CD4-positive, alpha-beta T cell treated with Interleukin-6 at 100 ng/mL for 8 hours (primary cell): ENCODE measurements at places on chromosomes 5 and 9.

DNA sequence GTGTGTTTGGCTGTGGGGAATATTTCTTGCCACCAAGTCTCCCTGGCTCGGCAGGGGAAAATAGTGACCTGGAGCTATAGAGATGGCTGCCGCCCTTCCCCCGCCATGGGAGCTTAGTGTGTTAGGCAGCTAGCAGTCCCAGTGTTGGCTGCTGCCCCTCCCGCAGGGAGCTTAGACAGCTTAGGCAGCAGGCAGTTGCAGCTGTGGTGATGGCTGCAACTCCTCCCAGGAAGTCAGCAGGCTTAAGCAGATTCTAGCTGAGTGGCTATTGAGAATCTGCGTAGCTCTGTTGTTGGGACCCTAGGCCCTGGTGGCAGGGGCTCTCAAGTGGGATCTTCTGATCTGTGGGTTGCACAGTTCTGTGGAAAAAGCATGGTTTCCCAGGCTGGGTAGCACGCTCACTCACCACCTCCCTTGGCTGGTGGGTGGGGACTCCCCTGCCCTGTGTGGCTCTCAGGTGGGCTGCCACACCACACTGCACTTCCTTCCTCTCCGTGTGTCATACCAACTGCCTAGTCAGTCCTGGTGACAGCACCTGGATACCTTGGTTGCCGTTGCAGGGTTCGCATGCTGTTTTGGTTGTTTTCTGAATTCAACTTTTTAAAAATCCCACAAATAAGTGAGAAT is 9.3 kb downstream of the OR1N2 start:
- DNase-seq = no peak

GRCh38 chr5:128714551-128714950 is 176.5 kb upstream of the FBN2 start:
- DNase-seq = no peak

DNA sequence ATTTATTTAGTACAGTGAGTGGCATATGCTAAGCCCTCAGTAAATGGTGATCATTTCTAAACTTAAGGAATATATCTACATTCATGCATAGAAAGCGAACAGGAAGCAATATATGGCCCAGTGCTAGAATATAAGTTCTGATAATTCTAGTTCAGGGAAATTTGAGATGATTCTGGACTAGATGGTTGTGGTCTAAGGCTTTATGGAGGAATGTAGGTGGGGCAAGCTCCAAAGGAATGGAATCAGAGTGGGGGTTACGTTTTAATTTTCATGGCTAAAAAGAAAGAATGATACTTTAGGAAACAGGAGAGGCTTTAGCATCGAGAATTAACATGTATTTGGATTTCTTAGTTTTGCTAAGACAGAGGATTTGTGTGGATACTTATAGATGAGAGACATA is 56.1 kb downstream of the MTREX start:
- DNase-seq = no peak

DNA sequence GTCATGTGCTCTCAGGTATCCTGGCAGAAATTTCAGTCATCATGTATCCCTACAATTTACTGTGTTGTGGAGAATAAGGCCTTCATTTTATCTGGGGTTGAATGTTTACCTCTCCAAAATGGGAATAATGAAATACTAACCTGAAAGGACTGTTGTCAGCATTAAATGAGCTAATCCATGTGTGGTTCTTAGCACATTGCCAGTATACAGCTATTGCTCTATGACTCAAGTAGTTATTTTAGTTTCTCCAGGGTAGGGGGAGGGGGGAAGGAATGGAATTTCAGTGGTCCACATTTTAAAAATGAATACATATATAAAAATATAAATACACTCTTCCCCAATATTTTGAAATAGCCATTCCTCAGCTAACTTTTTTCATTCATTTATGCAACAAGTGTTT is 3.5 kb downstream of the PAM start:
- no peak for DNase-seq

- DNase-seq = no peak
These were observed 220.9 kb downstream of the ACTL7B start for GRCh38 chr9:108634672-108635462.

GRCh38 chr5:152066784-152067183 is 142.1 kb upstream of the GLRA1 start:
- no peak for DNase-seq

DNA sequence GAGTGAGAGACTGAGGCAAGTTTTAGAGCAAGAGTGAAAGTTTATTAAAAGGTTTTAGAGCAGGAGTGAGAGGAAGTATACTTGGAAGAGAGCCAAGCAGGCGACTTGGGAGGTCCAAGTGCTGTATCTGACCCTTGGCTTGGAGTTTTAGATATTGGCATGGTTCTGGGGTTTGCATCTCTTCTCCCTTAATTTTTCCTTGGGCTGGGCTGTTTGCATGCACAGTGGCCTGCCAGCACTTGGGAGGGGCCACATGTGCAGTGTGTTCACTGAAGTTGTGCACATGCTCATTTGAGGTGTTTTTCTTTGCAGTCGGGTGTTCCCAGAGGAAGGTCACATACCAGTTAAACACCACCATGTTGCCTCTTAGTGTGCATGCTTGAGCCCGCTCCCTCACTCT is 464.1 kb downstream of the DMRT2 start:
- no peak for DNase-seq

GRCh38 chr9:114077162-114077837 is 800 bp downstream of the AMBP start:
- no peak for DNase-seq

GRCh38 chr9:71879644-71880174 is 31.3 kb downstream of the ABHD17B start:
- DNase-seq = no peak

DNA sequence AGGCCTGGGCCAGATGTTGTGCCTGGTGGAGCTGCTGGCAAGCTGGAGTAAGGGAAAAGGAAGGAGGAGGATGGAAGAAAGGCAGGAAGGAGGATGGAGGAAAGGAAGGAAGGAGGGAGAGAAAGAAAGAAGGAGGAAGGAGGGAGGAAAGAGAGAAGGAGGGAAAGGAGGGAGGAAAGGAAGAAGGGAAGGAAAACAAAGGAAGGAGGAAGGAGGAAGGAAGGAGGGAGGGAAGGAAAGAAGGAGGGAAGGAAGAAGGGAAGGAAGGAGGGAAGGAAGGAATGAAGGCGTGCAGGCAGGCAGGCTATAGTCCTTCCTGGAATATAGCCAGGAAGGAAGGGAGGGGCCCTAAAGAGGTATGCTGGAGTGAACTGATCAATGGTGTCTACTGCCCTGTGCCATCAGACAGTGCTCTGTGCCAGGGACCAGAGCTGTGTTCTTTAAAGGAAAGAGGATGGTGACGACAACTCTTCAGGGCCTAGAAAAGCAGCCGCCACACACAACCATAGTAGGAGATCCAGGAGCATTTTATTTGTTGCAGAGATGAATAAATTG is 61.4 kb upstream of the UBTD2 start:
- DNase-seq = no peak

GRCh38 chr9:34385561-34386230 is 9.0 kb upstream of the MYORG start:
- DNase-seq = no peak

DNA sequence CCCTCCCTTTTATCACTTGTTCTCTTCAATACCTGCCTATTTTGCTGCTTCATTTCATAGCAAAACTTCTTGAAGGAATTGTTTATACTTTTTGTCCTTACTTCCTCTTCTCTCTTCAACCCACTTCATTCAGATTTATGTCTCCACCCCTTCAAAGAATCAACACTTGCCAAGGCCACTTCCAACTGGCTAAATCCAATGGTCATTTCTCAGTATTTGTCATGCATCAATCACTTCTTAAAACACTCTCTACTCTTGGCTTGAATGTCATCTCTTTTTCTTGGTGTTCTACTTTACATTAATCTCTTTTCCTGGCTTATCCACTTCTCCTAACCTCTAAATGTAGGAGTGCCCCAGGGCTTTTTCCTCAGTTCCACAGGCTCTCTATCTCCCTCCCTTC is 8.3 kb upstream of the FCHO2 start:
- DNase-seq = no peak

GRCh38 chr5:44336708-44337107 is 52.5 kb downstream of the FGF10 start:
- DNase-seq = no peak

GRCh38 chr5:73564675-73565074 is 764 bp downstream of the ANKRA2 start:
- DNase-seq = no peak

GRCh38 chr9:21983561-21983935 is 10.6 kb downstream of the CDKN2A start:
- no peak for DNase-seq

DNA sequence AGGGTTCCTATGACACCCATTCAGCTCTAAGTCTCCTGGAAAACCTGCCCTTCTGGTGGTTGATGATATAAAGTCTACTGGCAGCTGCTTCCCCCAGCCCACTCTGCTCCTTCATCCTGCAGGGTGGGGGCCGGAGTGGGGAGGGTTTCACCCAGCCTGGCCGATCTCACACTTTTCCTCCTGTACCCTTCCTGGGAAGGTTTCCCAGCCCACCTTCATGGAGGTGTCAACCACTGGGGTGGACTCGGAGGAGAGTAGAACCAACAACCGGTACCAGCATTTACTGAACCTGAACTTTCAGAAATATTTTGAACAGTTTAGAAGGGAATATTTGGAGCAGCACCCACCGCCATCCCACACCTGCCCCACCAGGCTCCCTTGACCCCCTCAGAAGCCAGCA is 30.4 kb downstream of the ROR2 start:
- no peak for DNase-seq

GRCh38 chr5:140223567-140223966 is 48.6 kb downstream of the CYSTM1 start:
- DNase-seq = no peak

DNA sequence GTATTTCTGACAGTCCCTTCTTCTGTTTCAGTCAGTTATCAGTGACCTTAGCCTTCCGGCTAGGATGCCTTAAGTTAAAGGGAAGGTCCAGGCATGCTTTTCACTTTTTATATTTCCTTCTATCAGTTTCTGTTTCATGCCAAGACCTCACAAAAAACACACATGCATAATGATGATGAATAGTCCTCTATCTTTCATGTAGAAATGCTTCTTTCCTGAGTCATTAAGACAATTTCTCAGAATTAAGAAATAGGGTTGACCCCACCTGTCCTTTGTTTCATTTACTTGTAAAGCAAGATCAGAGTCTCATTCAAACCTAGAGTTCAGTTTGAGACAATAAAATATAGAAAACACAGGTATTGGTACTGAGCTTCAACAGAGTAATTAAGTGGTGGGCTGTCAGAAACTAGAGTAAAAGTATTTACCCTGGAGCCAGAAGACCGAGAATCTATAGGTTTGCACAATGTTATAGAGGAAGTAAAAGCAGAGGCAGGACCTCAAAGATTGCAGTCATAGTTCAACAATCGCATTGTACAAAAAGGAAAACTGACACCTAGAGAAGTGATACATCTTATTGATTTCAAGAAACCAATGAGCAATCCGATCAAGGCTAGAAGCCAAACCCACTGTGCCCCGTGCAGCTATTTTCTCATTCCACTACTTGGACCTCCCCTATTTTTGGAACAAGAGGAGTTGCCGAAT is 118.7 kb upstream of the PUM3 start:
- no peak for DNase-seq
